H7 (cell line): ENCODE measurements at places on chromosomes 5 and 9.

DNA sequence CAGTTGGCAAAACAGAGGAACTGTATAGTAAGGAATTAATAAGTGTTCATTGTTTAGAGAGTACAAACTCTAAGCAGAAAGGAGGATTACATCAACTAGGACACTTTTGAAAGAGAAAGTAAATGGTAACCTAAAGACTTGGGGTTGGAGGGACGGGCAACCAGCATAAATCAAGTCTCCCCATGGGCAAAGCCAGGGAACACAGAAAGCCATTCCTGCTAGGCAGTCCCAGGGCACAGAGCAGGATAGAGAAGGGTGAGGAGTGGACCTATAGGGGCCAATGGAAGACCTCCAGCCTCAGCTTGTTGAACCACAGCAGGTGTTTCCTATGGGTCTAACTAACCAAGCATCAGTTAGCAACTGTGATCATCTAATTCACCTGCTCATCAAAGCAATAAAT, 9.2 kb upstream of the ERAP1 start:
- DNase-seq, result no peak

GRCh38 chr5:124663101-124663506, 83.3 kb downstream of the ZNF608 start:
- no peak for DNase-seq

DNA sequence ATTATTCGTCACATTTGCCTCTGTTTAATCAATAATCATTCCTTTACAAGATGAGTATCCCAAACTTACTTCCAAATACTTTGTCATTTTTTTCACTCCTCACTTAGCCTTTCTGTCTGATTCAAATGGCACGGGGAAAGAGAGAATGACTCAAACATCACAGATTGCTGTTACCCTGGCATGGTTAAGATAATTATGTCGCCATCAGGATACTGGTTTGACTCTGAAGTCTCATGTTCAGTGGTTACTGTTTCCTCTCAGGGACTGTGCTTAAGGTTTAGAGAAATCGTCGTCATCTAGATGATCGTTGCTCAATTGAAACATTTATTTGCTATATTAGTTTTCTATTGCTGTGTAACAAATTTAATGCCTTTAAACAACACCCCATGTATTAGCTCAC, 45.2 kb upstream of the RAD23B start:
- DNase-seq, result no peak

- DNase-seq, result no peak
Observed at GRCh38 chr5:157214415-157214814, 33.8 kb downstream of the ITK start.

- DNase-seq, result no peak
Observed at GRCh38 chr5:106646106-106646505, 1024.6 kb downstream of the EFNA5 start.

GRCh38 chr5:62419609-62420008, 7.0 kb downstream of the IPO11 start:
- no peak for DNase-seq

DNA sequence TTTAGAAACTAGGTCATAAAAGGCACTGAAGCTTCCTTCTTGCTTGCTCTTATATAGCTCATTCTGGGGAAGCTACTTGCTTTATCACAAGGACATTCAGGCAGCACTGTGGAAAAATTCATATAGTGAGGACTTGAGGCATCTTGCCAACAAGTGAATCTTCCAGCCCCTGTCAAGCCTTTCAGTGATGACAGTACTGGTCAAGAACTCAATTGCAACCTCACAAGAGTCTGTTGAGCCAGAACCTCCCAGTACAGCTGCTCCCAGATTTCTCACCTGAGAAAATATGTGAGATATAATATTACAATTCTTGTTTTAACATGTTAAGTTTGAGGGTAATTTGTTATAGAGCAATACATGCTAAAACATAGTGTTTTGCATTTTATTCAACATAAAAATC, 2011.0 kb upstream of the NUDT12 start:
- no peak for DNase-seq

DNA sequence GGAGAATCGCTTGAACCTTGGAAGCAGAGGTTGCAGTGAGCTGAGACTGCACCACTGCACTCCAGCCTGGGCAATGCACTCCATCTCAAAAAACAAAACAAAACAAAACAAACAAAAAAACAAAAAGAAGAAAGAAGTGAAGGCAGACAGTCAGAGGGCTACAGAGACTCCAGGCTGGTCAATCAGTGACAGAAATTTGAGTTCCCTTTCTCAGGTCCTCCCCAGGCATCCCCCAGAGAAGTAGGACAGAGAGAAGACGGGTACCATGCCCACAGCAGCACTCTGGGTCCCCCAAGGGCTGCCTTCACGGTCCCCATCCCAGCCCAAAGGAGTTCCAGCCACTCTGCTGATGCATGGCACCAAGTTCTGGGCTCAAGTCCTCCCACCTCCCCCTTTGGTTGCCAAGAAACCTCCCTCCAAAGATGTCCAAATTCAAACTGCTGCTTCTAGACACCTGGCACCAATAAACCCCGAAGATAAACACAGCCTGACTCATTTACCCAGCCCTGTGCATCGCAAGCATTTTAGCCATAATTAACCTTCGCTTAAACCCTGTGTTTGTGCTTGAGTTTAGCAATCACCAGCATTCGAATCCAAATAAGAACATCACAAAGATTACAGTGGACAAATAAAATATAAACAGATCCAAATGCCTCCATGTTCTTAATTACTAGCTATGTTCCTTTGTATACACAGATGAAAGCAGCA, 24.0 kb downstream of the SEMA4D start:
- no peak for DNase-seq

- no peak for DNase-seq
Observed at GRCh38 chr5:128681764-128682592, 143.9 kb upstream of the FBN2 start.

DNA sequence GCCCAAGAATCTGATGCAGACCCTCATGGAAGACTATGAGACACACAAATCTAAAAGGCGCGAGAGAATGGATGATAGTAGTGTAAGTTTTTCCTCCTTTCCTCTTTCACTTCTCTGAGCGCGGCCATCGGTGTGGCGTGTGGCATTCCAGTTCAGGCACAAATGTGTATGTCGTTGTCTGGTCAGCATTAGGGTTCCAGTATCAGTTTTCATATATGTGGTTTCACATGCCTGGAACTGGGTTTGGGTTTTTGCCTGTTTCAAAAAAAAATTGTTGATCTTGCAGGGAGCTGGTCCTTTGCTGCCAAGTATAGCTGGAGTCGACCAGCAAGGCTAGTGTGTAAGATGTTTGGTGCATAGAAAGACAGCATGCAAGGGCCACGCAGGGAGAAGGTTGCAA, 51.5 kb downstream of the C9orf152 start:
- DNase-seq, result no peak

DNA sequence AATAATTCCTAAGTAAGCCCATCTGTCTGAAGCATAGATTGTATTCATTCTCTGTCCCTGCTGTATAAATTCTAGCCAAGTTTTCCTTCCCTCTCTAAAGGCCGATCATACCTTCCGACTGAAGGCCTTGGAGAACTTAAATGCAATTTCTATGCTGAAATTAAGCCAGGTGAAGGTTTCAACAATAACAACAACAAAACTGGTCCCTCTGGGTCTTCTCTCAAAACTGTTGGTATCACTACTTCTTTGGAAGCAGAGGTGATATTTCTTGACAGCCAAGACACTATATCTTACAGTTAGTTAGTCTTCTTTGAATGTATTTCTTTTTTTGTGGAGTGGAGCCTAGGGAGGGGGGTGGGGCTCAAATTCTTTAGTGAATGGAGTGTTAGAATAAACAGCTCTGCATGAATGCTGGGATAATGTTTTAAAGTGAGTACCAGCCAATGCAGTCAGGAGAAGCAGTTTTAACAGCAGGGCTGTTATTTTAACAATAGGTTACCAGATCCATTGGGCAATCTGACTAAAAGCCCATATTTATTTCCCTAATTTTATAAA, 508.9 kb downstream of the EBF1 start:
- DNase-seq, result peak; percentile 30

- DNase-seq, result peak; percentile 65
Observed at GRCh38 chr9:130159915-130160670, 12.1 kb upstream of the NCS1 start.

DNA sequence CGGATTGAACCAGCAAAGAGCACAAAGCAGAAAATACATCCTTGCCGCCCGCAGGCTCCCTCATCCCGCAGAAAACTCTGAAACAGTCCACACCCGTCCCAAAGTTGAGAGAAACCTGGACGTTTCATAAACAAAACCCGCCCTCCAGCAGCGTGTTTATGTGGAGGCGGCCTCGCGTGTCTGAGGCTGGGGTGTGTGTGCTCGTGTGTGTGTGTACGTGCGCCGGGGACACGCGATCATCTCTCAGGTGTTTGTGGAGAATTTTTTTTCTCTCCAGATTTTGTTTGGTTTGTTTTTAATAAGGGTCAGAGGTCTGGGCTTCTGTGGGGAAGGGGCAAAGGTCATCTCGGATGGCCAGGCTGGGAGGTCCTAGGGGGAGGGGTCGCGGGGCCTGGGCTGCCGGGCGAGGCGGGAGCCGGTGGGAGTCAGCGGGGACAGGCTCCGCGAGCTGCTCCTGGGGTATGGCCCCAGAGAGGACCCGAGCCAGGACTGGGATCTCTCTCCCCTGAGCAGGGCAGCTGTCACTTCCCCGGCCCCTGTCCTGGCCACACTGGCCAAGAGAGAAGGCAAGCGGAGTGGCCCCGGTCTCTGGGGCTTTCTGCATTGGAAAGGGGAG, 206.4 kb downstream of the C9orf50 start:
- peak; percentile 86 for DNase-seq

DNA sequence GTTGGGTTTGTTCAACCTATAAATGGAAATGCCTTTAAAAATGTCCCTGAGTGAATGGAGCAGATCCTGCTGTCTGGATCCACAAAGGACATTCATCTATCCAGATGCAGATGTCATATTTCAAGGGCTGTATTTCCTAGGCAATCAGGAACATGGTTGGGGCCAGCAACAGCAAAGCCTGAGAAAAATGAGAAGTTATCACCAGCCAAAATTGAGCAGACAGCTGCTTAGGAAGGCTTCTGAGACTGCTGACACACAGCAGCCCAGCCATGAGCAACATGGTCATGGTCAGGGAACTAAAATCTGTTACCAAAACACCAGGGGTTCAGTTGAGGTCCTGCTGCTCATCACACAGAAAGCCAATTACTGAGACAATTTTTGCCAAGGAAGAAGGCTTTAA, 9.2 kb upstream of the IL7R start:
- no peak for DNase-seq

GRCh38 chr9:19030899-19031298, 2.1 kb downstream of the SAXO1 start:
- no peak for DNase-seq

DNA sequence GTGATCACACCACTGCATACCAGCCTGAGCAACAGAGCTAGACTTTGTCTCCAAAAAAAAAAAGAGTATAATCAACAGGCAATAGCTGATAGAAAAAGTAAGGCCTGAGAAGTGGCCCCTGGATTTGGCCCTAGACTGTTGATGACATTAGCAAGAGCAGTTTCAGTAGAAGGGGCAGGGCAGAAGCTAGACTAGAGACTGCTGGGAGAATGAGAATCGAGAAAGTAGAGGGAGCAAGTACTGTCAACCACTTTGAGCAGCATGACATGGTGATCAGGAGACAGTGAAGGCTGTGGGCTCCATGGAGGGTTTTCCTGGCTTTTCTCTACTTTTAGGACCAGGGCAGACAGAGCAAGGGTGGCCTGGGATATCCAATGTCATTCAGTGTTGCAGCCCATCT, 34.9 kb upstream of the B4GALT1 start:
- no peak for DNase-seq

DNA sequence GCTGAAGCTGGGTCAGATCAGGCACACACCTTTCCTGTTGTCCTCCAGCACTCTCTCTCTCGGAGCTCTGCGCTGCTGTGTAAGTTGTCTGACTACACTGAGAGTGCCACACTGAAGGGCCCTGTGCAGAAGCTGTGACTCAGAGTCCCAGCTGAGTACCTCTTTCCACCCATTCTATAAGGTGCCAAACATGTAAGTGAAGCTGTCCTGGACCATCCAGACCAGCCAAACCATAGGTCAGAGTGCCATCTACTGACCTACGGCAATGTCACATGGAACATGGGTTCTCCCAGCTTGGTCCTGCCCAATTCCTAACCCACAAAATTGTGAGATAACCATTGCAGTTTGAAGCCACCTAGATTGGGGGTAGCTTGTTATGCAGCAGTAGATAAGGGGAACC, 68.2 kb downstream of the ADCY2 start:
- no peak for DNase-seq

DNA sequence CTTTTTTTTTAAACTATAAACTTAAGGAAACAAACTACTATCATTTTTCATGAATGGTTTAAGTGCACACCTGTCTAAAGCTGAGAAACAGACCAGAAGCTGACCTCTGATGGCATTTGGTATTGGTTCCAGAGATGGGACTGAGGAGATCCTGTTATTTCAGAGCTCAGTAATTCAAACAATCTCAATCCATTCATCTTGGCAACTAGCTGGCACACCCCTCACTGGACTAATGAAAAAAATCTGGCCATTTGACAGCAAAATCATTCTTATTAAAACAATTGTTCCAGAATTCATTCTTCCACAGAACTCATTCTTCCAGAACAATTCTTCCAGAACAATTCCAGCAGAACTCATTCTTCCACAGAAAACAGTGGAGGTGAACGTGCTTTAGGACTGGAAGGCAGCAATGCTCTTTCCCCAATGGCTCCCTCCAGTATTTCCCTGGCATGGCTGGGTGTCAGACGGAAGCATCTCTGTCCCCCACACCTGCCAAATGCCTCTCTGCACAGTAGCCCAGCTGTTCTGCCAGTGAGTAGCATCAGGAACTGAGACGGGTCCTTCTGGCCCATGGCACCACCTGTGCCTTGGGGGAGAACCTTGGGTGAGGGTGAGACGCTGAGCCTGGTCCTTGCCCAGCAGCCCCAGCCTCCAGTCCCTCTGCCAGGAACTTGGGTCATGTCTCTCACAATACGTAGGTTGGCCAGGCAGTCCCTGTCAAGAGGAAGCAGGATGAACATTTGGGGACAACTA, 87.5 kb upstream of the EQTN start:
- no peak for DNase-seq

GRCh38 chr9:87007711-87008366, 60.5 kb upstream of the GAS1 start:
- no peak for DNase-seq

DNA sequence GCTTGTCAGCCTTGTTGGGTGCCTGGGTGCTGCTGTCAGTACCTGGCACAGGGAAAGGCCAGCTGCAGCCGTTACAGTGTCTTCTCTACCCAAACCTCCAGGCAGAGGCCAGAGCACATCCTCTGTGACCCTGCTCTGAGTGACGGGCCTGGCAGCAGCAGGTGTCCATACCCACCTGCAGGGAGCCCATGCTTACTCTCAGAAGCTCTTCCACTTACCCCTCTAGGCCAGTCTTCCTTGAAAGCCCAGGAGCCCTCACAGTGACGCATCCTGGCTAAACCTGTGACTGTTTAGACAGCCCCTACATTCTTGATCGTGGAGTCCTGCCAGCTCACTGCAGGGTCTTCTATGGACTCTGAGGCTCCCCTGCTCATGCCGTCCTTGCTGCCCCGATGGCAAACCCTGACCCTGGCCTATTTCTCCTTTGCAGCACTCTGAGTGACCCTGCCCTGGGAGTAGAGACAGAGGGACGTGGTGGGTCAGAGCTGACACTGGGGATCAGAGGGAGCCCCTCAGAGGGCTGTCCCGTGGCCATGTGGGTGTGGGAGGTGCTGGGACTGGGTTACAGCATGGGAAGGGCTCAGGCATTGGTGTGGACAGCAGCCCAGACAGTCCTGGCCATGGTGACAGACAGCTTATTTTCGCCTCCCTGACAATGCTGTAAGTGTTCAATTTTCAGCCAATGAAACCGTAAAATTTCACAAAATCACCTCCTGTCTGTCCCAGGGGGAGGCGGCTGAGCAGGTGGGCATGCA, 67.6 kb upstream of the RNF130 start:
- peak; percentile 51 for DNase-seq
